ENCODE measurements at places on chromosomes 12 and 14.
A peak's percentile ranks its signal among the peaks of the same experiment; 100 is the strongest.

- no peak for DNase-seq
Observed at GRCh38 chr12:123398550-123399254, 14.8 kb downstream of the KMT5A start.

DNA sequence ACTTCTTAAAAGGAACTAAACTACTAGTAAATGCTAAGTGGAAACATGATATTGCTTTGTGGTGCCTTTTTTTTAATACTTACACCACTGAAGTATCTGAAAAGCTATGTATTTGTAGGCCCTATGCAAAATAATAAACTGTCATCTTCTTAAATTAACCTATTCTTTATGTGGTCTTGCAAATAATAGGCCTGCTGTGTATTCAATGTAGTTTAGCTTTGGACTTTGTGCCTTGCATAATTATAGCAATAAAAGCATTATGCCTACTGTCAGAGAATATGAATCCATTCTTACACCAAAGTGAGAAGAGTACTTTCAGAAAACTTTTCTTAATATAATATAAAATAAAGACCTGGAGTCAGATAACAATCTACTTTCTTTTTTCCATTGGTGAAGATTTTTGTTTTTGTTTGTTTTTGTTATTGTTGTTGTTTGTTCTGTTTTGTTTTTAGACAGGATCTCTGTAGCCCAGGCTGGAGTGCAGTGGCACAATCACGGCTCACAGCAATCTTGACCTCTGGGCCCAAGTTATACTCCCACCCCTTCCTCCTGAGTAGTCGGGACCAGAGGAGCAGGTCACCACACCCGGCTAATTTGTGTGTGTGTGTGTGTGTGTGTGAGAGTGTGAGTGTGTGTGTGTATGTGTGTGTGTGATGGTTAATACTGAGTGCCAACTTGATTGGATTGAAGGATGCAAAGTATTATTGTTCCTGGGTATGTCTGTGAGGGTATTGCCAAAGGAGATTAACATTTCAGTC, 213.8 kb downstream of the SLC6A15 start:
- no peak for DNase-seq

GRCh38 chr12:132736378-132736777, 25.3 kb downstream of the ANKLE2 start:
- DNase-seq = no peak

DNA sequence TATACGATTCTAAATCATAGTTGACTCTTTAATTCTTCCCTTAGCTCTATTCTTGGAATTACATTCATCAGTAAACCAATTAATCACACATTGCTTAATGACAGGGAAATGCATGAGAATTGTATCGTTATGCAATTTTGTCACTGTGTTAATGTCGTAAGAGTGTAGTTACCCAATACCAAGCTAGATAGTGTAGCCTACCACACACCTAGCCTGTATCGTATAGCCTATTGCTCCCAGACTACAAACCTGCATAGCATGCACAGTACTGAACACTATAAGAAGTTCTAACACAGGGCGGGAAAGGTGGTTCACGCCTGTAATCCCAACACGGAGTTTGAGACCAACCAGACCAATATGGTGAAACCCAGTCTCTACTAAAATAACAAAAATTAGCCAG, 24.7 kb downstream of the HNRNPC start:
- peak; percentile 72 for DNase-seq

- no peak for DNase-seq
Observed at GRCh38 chr14:88518592-88519512, 36.0 kb downstream of the PTPN21 start.

GRCh38 chr14:62251237-62251636, 489.0 kb downstream of the SNAPC1 start:
- DNase-seq = no peak

GRCh38 chr14:93185349-93185720, 218 bp downstream of the LYSET start:
- DNase-seq = no peak

GRCh38 chr14:90087433-90087832, 25.6 kb downstream of the KCNK13 start:
- DNase-seq = peak; percentile 96

GRCh38 chr12:30970559-30971197, 44.1 kb downstream of the TSPAN11 start:
- no peak for DNase-seq

GRCh38 chr12:26434299-26435068, 239.1 kb downstream of the SSPN start:
- peak; percentile 91 for DNase-seq

- DNase-seq = no peak
Observed at GRCh38 chr14:31445703-31446102, 11.6 kb downstream of the DTD2 start.
